ENCODE measurements at places on chromosomes 2 and 18.

- no peak for DNase-seq
These were observed 54.8 kb downstream of the DNMT3A start for GRCh38 chr2:25286723-25287483.

GRCh38 chr2:8157621-8158430 lies 524.0 kb upstream of the ID2 start:
- DNase-seq = no peak

DNA sequence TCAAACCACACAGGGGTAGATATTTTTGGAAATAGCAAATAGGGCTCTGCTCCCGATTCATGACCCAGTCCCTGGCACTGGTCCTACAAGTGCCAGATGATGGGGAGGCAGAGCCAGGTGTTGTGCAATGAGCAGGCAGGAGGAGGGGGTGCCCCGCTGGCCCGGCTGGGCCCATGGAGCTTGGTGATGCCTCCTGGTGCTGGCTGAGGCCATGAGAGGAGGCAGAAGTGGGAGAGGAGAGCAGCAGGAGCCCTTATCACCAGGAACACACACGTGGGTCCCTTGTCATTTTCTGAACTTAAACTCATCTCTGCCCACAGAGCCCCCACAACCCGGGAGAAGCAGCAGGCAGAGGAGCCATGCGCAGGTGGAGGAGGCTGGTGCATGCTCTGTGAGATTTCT lies 90.5 kb upstream of the MAPK4 start:
- no peak for DNase-seq

DNA sequence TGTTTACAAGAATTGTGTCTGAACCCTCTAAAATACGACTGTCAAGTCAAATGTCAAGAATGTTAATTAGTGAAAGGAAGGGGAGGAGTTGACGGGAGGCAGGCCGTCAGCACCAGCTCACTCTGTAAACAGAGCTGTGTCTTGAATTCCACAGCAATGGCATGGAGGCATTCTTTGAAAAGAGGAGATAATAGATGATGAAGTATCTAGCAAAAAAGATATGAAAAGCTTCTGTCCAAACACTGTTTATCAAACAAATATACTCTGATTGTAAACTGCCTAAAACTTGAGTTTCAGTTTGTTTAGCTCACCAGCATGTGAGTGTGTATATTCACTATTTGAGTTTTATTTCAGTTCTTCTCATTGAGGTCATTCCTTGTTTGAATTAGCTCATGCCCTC lies 94.7 kb upstream of the CDC42EP3 start:
- no peak for DNase-seq

GRCh38 chr18:9101730-9102507 lies 580 bp upstream of the NDUFV2 start:
- DNase-seq = peak; percentile 62

- DNase-seq = no peak
These were observed 95.5 kb downstream of the CCDC102B start for GRCh38 chr18:68893354-68893753.

DNA sequence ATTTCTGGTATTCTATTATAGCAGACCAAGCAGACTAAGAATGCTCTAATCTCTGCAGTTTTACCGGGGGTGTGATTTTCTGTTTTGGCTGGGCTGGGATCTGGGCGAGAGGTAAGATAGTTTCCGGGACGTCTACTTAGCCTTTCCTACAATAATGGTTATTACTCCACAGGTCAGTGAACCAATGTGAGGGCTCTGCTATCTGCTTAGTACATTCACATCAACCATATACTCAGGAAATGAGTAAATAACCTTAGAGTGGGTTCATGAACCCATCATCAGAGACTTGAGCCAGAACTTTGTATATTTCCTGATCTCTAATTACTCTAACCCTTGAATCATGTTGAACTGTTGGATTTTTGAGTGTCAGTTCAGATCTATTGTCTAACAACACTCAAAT lies 90.1 kb upstream of the NOL4 start:
- DNase-seq = no peak

DNA sequence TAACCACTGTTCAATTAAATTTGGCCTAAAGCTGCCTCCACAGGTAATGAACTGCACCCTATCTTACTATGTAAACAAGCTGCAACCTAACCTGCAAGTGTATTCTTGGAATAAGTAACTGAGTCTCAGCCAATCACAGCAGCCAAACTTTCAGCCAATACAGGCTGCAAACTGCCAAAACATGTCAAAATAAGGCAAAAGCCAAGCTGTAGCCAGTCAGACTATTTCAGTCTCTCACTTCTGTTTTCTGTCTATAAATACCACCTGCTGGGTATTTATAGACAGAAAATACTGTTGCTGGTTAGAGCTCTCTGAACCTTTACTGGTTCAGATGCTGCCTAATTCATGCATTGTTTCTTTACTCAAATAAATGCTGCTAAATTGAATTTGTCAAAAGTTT lies 14.3 kb downstream of the C2orf76 start:
- peak; percentile 92 for DNase-seq

DNA sequence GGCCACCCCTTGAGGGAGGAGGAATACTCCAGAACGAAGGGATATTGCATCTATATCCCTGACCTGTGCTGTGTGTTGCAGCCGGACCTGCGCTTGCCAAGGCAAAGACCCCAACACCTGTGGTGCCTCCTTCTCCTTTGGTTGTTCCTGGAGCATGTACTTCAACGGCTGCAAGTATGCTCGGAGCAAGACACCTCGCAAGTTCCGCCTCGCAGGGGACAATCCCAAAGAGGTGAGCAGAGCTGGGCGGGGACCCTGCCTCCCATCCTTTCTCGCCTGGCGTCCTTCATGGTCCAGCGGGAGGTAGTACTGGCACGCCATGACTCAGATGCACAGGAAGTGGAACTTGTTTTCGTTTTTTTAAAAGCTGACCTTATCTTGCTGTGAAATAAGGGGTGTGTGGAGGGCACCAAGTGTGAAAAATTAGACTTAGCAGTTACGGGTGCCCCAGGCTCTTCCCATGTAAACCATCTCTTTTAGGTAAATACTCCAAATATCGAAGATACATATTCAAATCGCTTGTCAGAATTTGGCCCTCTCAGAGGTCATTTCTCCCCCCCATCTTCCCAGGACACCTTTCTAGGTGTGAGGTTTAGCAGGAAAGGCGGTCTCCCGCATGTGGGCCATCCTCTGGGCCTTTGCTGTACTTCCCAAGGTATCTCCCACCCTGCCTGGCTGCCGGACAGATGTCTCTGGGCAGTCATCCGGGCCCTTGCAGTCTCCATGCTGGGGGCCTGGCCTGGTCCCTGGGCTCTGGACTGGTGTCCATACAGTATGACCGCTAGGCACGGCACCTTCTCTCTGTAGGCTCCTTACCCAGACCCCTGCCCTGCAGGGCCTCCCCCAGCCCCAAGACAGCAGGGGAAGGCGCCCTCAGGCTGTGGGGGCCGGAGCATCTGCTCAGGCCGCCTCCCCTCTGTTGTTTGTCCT lies 57.6 kb downstream of the BOLA3 start:
- DNase-seq = no peak

- DNase-seq = peak; percentile 69
These were observed 19.2 kb upstream of the CAPN13 start for GRCh38 chr2:30826481-30826880.

- no peak for DNase-seq
These were observed 141.9 kb upstream of the CTAGE1 start for GRCh38 chr18:22559414-22560274.

GRCh38 chr2:200756618-200757321 lies 54.9 kb upstream of the BZW1 start:
- DNase-seq = no peak

DNA sequence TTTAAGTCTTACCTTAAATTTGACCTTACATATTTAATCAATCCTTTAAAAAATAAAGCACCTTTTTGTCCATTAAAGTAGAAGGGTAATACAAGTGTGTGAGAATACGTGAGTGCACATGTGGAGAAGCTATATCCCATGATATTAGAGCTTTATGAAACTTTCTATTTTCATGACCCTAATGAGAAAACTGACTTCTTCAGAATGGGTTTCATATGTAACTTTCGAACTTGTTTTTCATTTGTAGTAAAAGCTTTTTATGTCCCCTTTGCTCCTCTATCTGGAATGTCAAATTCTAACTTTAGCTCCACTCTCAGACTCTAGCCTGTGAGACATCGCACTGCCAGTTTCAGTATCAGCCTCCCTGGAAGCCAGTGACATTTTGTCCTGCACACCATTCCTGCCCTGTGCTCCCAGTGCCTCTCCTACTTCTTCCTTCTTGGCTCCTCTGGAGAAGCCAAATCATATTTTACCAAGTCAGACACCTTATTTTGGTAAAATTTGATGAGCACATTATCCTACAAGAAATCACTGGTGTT lies 42.0 kb downstream of the MAPRE2 start:
- no peak for DNase-seq

- no peak for DNase-seq
These were observed 175.0 kb upstream of the PARD3B start for GRCh38 chr2:204370172-204370718.

- no peak for DNase-seq
These were observed 78.5 kb downstream of the FIGN start for GRCh38 chr2:163657281-163657656.

- no peak for DNase-seq
These were observed 94.2 kb upstream of the LHCGR start for GRCh38 chr2:48849770-48850169.
